Lung (tissue), 17 donors: ENCODE measurements at places on chromosomes 3 and 15. TPM values are rescaled to one million over a fixed set of nuclear protein-coding genes. Genes with fewer than 3 reads are reported as not detected.

Gene FOXL2NB
- not detected for polyA plus RNA-seq

Gene TRIM71
- 1.1 TPM for polyA plus RNA-seq

Gene THRB
- 2.6 TPM for polyA plus RNA-seq

Gene LDHAL6B
- polyA plus RNA-seq: not detected

Gene PRC1
- 7.5 TPM for polyA plus RNA-seq

Gene B3GNT5
- 13.5 TPM for polyA plus RNA-seq

Gene TM6SF1
- 11.8 TPM for polyA plus RNA-seq

Gene FAM81A
- polyA plus RNA-seq: 1.0 TPM

Gene MASP1
- 0.31 TPM for polyA plus RNA-seq

Gene FES
- polyA plus RNA-seq: 104 TPM

Gene ZNF502
- 1.8 TPM for polyA plus RNA-seq

Gene CHRNA3
- polyA plus RNA-seq: 0.03 TPM

Gene SPATA12
- polyA plus RNA-seq: 0.08 TPM

Gene SNTN
- polyA plus RNA-seq: 20.1 TPM

Gene GP5
- 0.25 TPM for polyA plus RNA-seq

Gene ACTRT3
- 2.5 TPM for polyA plus RNA-seq

Gene DNAJA4
- 25.1 TPM for polyA plus RNA-seq

Gene HRG
- polyA plus RNA-seq: not detected

Gene INTS14
- 14.8 TPM for polyA plus RNA-seq

Gene QARS1
- 172 TPM for polyA plus RNA-seq

Gene CYP1A2
- 0.05 TPM for polyA plus RNA-seq

Gene GALNT15
- 6.8 TPM for polyA plus RNA-seq

Gene RPS27L
- 75.5 TPM for polyA plus RNA-seq

Gene ALDH1A3
- 18.7 TPM for polyA plus RNA-seq

Gene EDEM1
- polyA plus RNA-seq: 12.8 TPM

Gene FRG2C
- polyA plus RNA-seq: not detected

Gene SLTM
- 46.0 TPM for polyA plus RNA-seq

Gene CLK3
- 63.3 TPM for polyA plus RNA-seq

Gene GPR27
- polyA plus RNA-seq: 7.7 TPM

Gene MKRN3
- polyA plus RNA-seq: 0.30 TPM

Gene CHRD
- polyA plus RNA-seq: 4.2 TPM

Gene CADM2
- 0.43 TPM for polyA plus RNA-seq

Gene RARRES1
- polyA plus RNA-seq: 49.8 TPM

Gene ACP3
- polyA plus RNA-seq: 3.5 TPM

Gene VPS39
- polyA plus RNA-seq: 29.4 TPM

Gene SEMA3B
- polyA plus RNA-seq: 75.6 TPM

Gene CCDC39
- 0.59 TPM for polyA plus RNA-seq

Gene IP6K2
- polyA plus RNA-seq: 55.2 TPM

Gene NIPA2
- 46.7 TPM for polyA plus RNA-seq

Gene GOLGA6A
- polyA plus RNA-seq: 0.03 TPM

Gene LRRC49
- polyA plus RNA-seq: 3.0 TPM

Gene SV2B
- 0.12 TPM for polyA plus RNA-seq

Gene WDR93
- polyA plus RNA-seq: 1.4 TPM

Gene CACNA1D
- 2.7 TPM for polyA plus RNA-seq

Gene UBAP1L
- 0.96 TPM for polyA plus RNA-seq

Gene ANKRD63
- polyA plus RNA-seq: not detected

Gene PCLAF
- polyA plus RNA-seq: 36.2 TPM

Gene FEZF2
- not detected for polyA plus RNA-seq

Gene KBTBD13
- polyA plus RNA-seq: 0.04 TPM

Gene BMF
- 10.8 TPM for polyA plus RNA-seq

Gene P2RY14
- 2.1 TPM for polyA plus RNA-seq

Gene PIK3CA
- polyA plus RNA-seq: 10.3 TPM

Gene SOX14
- not detected for polyA plus RNA-seq

Gene PRSS50
- polyA plus RNA-seq: 0.08 TPM

Gene RPL29
- 2,402 TPM for polyA plus RNA-seq

Gene ZNF774
- polyA plus RNA-seq: 1.6 TPM

Gene EFHB
- polyA plus RNA-seq: 2.2 TPM
